ENCODE measurements at places on chromosomes 12 and 14.

DNA sequence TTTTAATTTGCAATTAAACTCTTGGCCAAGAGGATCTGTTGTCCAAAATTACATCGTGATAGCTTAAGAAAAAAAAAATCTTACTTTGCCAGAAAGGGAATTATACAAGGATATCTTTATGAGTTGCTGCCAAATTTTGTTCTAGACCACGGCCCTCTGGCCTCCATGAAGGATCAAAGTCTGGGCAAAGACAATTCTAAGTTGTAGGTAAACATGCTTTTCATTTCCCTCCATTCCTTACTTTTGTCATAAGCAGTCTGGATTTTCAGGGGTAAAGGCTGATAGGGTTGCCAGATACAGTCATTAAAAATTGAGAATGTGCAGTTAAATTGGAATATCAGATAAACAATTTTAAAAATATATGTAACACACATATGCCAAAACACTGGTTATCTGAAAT, 135.1 kb downstream of the MON2 start:
- DNase-seq, result no peak

DNA sequence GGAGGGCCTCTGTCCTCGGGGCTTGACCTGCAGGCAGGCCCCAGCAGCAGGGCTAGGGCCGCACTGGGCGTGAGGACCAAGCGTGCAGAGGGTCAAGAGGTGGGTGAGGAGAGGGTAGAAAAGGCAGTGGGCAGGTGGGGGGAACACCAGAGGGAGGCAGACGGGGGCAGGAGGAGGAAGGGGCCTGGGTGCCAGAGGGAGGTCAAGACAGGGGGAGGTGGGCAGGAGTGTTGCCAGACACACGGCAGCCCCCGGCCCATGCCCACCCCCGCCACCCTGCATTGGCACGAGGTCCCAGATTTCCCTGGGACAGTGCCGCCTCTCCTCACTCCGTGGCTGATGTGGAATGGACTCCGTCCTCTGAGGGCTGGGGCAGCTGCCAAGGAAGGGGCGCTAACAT, 8.2 kb downstream of the TMEM121 start:
- no peak for DNase-seq

DNA sequence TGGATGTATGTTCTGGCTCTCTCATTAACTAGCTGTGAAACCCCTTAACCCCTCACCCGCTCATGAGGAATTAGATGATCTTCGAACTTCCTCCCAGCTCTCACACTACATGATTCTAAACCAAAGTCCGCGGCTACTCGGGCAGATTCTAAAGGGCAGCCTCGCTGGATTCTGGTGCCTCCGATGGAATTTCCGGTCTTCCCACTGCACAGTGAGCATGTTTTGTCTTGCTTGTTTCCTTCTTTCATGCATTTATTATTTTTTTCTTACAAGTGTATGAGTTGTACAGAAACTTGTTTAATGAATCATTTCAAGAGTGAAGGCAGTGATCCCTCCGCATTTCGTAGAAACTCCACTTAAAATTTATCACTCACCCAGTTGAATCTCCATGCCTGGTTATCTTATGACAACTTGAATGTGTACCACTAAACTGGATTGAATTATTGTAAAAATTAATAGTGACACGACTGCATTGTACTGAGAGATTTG, 4.5 kb upstream of the HCAR3 start:
- DNase-seq, result peak; percentile 94

- DNase-seq, result no peak
Measured at GRCh38 chr12:53492188-53492587, 7.1 kb downstream of the MAP3K12 start.

- peak; percentile 89 for DNase-seq
Measured at GRCh38 chr12:91777268-91777992, 368.2 kb downstream of the BTG1 start.

DNA sequence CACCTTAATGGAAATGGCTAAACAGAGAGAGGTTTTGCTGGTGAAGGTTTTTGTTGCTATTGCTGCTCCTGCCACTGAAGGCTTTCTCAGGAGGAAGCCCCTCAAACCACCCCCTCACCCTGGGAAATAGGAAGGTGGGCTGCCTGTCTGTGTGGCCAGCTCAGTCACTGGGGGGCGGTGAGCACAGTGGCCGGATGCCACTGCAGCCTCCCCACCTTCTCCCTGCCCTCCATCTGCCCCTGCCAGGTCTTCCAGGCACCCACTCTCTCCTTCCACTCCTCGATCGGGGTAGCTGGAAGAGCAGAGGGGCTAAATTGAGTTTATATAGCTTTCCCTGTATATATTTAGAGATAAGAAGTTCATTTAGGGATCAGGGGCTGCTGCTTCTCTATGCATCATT, 80.8 kb downstream of the PAPOLA start:
- DNase-seq, result no peak

DNA sequence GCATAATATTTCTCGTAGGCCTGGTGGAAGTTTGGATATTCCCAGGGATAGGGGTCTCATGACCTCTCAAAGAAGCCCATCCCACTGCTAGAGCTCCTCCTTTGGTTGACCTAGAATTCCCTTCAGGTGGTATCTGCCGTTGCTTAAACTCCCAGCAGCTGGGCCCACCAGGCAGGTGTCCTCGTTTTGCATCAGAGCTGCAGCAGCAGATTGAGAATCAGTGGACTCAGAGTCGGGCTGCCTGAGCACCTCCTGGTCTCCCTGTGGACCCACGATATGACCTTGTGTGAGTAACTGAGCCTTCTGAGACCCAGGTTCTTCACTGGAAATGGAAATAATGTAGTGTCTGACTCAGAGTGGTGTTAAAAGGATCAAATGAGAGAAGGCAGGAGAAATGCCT, 132.7 kb downstream of the PAPOLA start:
- DNase-seq, result no peak

DNA sequence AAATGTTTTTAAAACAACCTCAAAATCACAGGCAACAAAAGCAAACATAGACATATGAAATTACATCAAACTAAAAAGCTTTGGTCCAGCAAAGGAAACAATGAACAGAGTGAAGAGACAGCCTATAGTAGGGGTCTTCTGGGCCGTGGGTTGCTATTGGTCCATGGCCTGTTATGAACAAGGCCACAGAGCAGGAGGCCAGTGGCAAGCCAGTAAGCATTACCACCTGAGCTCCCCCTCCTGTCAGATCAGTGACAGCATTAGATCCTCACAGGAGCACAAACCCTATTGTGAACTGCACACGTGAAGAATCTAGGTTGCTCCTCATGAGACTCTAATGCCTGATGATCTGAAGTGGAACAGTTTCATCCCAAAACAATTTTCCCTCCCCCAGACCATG, 174.0 kb downstream of the DIO2 start:
- DNase-seq, result no peak

DNA sequence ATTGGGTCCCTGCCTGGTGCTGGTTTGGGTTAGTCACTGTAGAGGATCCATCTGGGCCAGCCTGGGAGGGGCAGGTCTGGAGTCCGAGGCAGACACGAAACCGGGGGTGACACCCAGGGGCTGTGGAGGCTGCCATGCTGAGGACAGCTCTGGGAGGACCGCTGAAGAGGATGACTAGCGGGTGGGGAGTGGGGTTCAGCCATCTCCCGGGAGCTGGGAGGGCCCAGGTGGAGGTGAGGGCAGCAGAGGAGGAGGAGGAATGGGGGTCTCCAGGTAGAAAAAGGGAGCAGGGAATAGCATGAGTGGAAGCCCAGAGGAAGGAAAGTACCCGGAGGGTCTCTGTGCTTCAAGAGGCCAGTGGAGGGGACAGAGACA, 4.0 kb upstream of the DIO3 start:
- no peak for DNase-seq

GRCh38 chr14:97106609-97107008, 309.4 kb downstream of the VRK1 start:
- no peak for DNase-seq

- DNase-seq, result peak; percentile 72
Measured at GRCh38 chr14:67618617-67619063, 1.1 kb upstream of the ARG2 start.

DNA sequence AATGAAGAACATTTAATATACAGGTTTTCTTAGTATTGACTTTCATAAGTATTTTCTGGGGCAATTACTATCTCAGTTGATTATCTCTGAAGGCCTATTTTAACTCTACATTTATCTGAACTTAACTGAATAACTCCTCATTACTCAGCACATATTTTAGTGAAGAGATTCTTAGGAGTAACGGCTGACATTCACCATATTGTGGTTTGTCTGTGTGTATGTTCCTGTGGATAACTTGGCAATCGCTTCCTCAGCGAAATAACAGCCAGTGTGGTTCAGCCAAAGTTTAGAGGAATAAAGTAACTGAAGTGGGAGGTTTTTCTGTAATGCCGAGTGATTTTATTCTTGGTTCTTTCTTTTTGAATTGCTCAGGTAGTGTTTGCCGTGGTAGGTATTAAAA, 168.0 kb downstream of the RAD51B start:
- DNase-seq, result peak; percentile 35

- peak; percentile 98 for DNase-seq
Measured at GRCh38 chr14:63853831-63854293, 1.1 kb downstream of the SYNE2 start.

DNA sequence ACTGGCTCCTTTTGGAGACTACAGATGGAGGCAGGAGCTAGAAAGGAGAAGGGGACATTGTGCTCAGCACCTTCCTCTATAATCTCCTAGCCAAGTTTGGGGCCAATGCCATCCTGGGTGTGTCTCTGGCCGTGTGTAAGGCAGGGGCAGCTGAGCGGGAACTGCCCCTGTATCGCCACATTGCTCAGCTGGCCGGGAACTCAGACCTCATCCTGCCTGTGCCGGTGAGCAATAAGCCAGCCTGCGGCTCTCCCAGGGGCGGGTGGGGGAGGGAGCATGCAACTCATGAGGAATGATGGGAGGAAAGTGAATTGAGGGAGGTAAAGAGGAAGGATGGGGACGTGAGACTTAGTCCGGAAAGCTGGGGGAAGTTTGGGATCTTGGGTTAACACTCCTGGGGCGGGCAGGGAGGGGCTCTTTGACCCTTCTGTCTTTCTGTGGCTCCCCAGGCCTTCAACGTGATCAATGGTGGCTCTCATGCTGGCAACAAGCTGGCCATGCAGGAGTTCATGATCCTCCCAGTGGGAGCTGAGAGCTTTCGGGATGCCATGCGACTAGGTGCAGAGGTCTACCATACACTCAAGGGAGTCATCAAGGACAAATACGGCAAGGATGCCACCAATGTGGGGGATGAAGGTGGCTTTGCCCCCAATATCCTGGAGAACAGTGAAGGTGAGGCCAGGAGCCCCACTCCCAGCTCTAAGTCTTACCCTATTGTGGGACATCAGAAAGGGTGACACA, 3.3 kb downstream of the ENO2 start:
- DNase-seq, result peak; percentile 50

- DNase-seq, result no peak
Measured at GRCh38 chr12:56616244-56616643, 13.9 kb downstream of the BAZ2A start.

GRCh38 chr14:94827711-94828447, 58.0 kb upstream of the GSC start:
- no peak for DNase-seq

GRCh38 chr14:60862283-60862682, 118.6 kb downstream of the TRMT5 start:
- DNase-seq, result peak; percentile 82

GRCh38 chr12:102961466-102961855, 4.0 kb downstream of the ASCL1 start:
- DNase-seq, result no peak

GRCh38 chr14:69153873-69154270, 953 bp upstream of the DCAF5 start:
- DNase-seq, result peak; percentile 15

DNA sequence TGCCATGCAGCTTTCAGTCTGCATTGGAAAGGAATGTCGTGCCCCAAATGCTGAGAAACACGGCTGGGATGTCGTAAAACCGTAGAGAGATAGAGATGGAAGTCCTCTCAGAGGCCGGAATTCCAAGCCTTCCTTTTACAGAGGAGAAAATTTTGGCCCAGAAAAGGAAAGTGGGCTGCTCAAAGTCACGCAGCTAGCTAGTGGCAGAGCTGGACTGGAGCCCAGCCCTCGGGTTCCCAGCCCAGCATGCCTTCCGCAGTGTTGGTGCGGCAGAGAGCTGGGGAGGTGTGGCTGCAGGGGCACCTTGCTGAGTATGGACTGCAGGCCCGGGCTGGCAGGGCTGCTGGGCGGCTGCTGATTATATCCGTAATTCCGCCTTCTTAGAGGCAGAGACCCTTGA, 50.3 kb downstream of the KCNA1 start:
- DNase-seq, result no peak

- peak; percentile 72 for DNase-seq
Measured at GRCh38 chr12:69936214-69936731, 111.2 kb downstream of the MYRFL start.

DNA sequence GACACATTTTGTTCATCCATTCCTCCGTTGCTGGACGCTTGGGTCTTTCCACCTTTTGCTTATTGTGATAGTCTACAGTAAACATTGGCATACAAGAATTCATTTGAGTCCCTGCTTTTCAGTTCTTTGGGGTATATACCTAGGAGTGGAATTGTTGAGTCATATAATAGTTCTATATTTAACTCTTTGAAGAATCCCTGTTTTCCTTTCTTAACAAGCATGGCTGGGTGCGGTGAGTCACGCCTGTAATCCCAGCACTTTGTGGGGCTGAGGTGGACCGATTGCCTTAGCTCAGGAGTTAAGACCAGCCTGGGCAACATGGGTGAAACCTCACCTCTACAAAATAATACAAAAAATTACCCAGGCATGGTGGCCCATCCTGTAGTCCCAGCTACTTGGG, 75.4 kb downstream of the CCDC92 start:
- DNase-seq, result peak; percentile 69

- DNase-seq, result no peak
Measured at GRCh38 chr12:26817183-26817591, 15.8 kb downstream of the ITPR2 start.

GRCh38 chr12:78096909-78097597, 266.4 kb downstream of the NAV3 start:
- no peak for DNase-seq

GRCh38 chr12:11164384-11164783, 6.6 kb upstream of the SMIM10L1 start:
- no peak for DNase-seq

GRCh38 chr14:94395888-94396574, 7.6 kb upstream of the SERPINA1 start:
- DNase-seq, result no peak

DNA sequence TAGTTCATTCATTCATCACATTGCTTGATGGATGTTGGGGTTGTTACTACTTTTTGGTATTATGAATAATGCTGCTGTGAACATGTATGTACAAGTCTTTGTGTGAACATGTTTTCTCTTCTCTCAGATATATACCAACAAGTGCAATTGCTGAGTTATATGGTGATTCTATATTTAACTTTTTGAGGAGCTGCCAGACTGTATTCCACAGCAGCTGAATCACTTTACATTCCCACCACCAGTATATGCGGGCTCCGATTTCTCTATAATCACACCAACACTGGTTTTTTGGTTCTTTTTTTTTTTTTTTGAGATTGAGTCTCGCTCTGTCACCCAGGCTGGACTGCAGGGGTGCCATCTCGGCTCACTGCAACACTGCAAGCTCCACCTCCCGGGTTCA, 22.2 kb upstream of the PLEKHG6 start:
- peak; percentile 94 for DNase-seq

GRCh38 chr12:82971584-82971983, 284.9 kb downstream of the TMTC2 start:
- DNase-seq, result no peak

GRCh38 chr14:32414808-32415255, 85.7 kb downstream of the AKAP6 start:
- DNase-seq, result peak; percentile 64

- DNase-seq, result no peak
Measured at GRCh38 chr12:98671459-98671858, 26.4 kb downstream of the APAF1 start.

Data from epithelial cell of esophagus (primary cell).